ENCODE measurements at places on chromosomes 7 and 10. TPM values are rescaled to one million over a fixed set of nuclear protein-coding genes. Genes with fewer than 3 reads are reported as not detected.

MSMB gene
- not detected for total RNA-seq

CYP3A5 gene
- 4.6 TPM for total RNA-seq

CDK1 gene
- 40.9 TPM for total RNA-seq

SUMF2 gene
- total RNA-seq: 68.6 TPM

MYOZ1 gene
- 18.0 TPM for total RNA-seq

LRWD1 gene
- 26.1 TPM for total RNA-seq

HPS1 gene
- 21.6 TPM for total RNA-seq

SPDYE16 gene
- 1.2 TPM for total RNA-seq

HOXA3 gene
- not detected for total RNA-seq

JAKMIP3 gene
- total RNA-seq: 1.4 TPM

AKR1C4 gene
- total RNA-seq: not detected

CLIP2 gene
- total RNA-seq: 63.3 TPM

CLDN3 gene
- 6.0 TPM for total RNA-seq

All from camera-type eye (tissue), 1 donor.